ENCODE measurements at places on chromosomes 5 and 9. TPM values are rescaled to one million over a fixed set of nuclear protein-coding genes. Genes with fewer than 3 reads are reported as not detected.

Gene NLN
- total RNA-seq, result 8.4 TPM

Gene JAKMIP2
- 2.4 TPM for total RNA-seq

Gene TAF9
- 42.0 TPM for total RNA-seq

Gene PTGDS
- not detected for total RNA-seq

Gene FOXD4L5
- 0.79 TPM for total RNA-seq

Gene TMEM215
- total RNA-seq, result not detected

Gene WWC1
- 2.0 TPM for total RNA-seq

Gene LVRN
- not detected for total RNA-seq

Gene SPAAR
- not detected for total RNA-seq

Gene CDKN2A
- 11.7 TPM for total RNA-seq

Gene IL4
- total RNA-seq, result not detected

Gene SPINK7
- not detected for total RNA-seq

Gene UIMC1
- total RNA-seq, result 83.5 TPM

Gene PCDHGB7
- total RNA-seq, result 1.9 TPM

Gene GLIPR2
- 13.7 TPM for total RNA-seq

Gene SMU1
- total RNA-seq, result 26.3 TPM

Gene RLN2
- total RNA-seq, result 3.5 TPM

Gene LCP2
- total RNA-seq, result 13.6 TPM

Gene FAT2
- total RNA-seq, result not detected

Gene PCDHGB4
- 1.8 TPM for total RNA-seq

Gene NHP2
- 66.0 TPM for total RNA-seq

Gene SMIM33
- not detected for total RNA-seq

Gene NEUROG1
- not detected for total RNA-seq

Gene GBGT1
- total RNA-seq, result 52.7 TPM

Gene ADAMTSL2
- not detected for total RNA-seq

Gene CRB2
- 2.4 TPM for total RNA-seq

Gene F2R
- 0.97 TPM for total RNA-seq

Gene PCSK1
- total RNA-seq, result not detected

Gene CTNND2
- not detected for total RNA-seq

Gene GLRA1
- not detected for total RNA-seq

Gene KCNIP1
- not detected for total RNA-seq

Gene ASS1
- total RNA-seq, result not detected

Gene SMIM27
- 20.9 TPM for total RNA-seq

Gene RARS1
- total RNA-seq, result 65.4 TPM

Gene EFNA5
- not detected for total RNA-seq

Gene CCNG1
- 95.1 TPM for total RNA-seq

Gene MEGF10
- not detected for total RNA-seq

Gene GDA
- not detected for total RNA-seq
